Activated T-helper 17 cell treated with anti-CD3 and anti-CD28 coated beads, Interleukin-2, amount 50 U/mL, for 72 hours (primary cell): ENCODE measurements at places on chromosomes 11 and 22. TPM values are rescaled to one million over a fixed set of nuclear protein-coding genes. Genes with fewer than 3 reads are reported as not detected.
A peak's percentile ranks its signal among the peaks of the same experiment; 100 is the strongest.

DNA sequence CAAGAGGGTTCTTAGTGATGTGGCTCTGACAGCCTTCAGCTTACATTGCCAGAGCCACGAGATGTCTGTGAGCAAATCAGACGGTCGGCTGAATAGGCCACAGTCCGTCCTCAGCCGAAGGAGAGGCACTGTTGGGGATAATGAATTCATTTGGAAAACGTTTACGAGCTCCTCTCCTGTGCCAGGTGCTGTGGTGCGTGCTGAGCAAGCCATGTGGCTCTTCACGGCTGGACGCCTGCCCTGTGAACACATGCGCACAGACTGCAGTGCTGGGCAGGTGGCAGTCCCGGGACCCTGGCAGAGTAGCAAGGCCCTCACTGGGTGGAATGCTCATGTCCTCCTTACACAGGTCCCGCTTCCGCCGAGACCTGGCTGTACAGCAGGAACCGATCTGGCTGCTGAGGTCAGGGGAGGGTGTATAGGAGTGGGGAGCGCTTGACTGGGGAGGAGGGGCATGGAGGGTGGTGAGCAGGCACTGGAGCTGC, 6.8 kb downstream of the TBC1D22A start:
- no peak for ATAC-seq

- ATAC-seq: no peak
Observed at GRCh38 chr22:37195921-37196320, 7.9 kb upstream of the C1QTNF6 start.

- no peak for ATAC-seq
Observed at GRCh38 chr11:66264914-66265313, 3.5 kb upstream of the RAB1B start.

GRCh38 chr11:102924851-102925380, 30.6 kb downstream of the MMP13 start:
- no peak for ATAC-seq

GRCh38 chr11:134999590-134999989, 587.5 kb upstream of the B3GAT1 start:
- ATAC-seq: no peak

DNA sequence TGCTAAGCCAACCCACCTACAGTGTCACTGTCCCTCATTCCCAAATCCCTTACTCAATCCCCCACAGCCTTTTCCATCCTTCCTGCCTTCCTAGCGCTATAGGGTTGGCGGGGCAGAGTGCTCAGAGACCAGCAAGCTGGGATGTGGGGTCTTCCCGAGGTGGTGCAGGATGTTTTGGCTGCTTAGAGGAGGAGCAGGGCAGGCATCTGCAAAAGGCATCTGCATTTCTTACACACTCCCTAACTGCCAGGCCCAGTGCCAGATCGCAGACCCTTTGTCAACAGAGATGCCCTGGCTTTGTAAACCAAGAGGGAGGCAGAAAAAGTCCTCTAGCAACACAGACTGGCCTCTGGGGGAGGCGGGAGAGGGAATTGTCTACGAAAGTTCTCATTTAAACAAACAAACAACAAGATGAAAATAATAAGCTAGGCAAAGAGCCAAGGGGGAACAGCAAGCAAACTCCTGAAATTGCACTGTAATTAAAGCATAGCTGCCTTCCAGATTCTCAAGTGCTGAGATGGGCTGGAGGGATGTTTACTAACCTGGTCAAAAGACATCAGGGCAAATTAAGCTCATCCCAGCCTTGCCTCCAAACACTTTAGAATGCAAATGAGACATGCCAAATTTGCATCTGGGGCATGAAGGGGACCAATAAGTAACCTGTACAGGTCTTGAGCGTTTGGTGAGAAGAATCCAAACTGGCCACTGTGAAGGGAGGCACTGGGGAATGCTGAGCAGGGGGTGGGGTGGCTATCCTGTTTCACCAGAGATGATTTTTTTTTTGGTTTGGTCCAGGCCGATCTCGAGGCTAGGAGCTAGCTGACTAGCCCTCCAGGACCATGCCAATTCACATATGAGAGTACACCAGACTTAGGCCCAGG, 38.1 kb upstream of the ADA2 start:
- ATAC-seq: peak; percentile 3

GRCh38 chr22:28146401-28147314, 227.6 kb upstream of the PITPNB start:
- ATAC-seq: no peak

- ATAC-seq: no peak
Observed at GRCh38 chr22:32874976-32875375, 73.5 kb downstream of the TIMP3 start.

DNA sequence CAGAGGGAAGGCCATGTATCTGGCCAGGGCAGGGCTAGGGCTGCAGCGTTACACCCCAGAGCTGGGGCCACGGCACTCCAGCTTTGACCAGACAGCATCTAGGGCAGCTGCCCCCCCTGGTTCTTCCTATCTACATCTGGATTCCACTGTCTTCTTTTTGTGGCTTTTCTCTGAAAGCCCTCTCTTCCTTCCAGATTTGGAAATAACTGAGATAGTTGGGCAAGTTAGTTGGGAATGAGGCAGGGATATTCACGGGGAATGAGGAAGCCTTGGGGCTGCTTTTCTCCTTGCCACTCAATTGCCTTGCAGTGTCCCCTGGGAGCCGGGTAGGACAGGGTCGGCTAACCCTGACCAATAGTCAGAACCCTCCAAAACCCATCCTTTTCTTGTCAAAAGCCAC, 26.8 kb downstream of the CLMP start:
- no peak for ATAC-seq

GRCh38 chr11:38594895-38595294, 1996.9 kb upstream of the RAG2 start:
- no peak for ATAC-seq

DNA sequence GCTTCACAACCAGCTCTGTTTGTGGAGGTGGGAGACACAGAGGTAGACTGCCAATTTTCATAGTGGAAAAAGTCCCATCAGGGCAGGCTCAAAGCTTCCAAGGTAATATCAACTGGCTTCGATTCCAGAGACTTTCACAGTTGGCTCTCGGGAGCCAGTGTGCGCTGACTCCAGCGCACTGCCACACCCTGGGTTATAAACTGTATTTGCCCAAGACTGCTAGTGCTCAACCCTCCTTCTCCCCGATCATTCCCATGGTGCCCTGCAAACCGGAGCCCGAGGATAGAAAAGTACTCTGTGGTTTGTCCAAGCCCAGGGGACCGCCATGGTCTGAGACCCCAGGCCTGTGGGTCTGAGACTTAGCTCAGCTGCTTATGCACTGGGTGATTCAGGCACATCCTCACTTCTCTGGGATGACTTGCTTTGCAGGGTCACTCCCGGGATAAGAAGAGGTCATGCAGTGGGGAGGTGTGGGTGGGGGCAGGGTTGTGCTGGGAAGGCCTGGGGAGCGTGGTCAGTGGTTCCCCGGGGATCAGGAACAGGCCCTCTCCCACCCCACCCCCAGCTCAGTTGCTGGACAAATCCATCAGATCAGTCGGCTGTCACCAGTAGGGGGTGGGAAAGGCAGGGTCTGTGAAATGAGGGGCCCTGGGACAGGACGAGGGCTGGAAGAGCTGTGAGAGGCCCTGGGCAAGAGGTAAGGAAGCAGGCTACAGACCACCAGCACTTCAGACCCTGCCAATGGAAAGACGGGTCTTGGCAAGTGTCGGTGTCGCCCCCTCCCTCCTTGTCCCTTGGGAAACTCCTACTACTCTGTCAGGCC, 26.7 kb upstream of the PICK1 start:
- ATAC-seq: no peak

GRCh38 chr11:122833846-122834464, 4.3 kb upstream of the CRTAM start:
- ATAC-seq: no peak

DNA sequence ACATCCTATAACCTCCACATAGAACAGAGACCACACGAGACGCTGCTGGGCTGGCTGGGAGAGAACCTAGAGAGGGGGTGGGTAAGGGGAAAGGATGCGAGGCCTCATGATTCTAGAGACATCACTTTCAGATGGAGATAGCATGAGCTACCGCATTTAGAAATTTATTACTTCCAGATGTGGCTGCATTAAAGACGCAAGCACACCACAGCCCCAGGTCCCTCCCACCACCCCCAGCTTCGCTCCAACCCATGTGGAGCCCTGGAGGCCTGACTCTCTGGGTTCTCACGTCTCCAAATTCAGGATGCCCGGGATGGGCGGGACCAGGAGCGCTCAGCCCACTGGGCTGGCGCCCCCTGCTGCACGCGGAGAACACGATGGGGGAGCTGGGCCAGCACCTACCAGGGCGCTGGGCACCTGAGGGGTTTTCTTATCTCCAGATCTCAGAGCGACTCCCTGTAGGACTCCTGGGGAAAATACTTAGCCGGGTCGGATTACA, 13.6 kb downstream of the MRPL21 start:
- ATAC-seq: no peak

- no peak for ATAC-seq
Observed at GRCh38 chr11:26297189-26297975, 34.5 kb upstream of the ANO3 start.

- peak; percentile 62 for ATAC-seq
Observed at GRCh38 chr22:39745789-39746188, 147.8 kb downstream of the ENTHD1 start.

DNA sequence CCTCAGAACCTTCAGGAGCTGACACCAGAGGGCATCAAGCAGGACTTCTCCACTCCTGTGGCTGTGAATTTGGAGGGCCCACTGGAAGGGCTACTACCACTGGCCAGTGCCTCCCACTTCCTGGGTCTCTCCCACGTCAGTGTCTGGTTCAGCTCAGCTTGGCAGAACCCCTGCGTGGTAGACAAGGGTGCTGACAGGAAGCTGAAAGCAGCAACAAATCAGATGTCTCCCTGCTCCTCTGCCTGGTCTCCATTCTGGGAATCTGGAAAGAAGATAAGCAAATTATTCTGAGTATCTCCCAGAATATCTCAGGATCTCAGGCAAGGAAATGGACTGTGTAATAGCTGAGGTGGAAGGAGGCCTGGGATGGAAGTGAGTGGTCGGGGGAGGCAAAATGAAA, 61.5 kb downstream of the TMPRSS5 start:
- ATAC-seq: no peak

DNA sequence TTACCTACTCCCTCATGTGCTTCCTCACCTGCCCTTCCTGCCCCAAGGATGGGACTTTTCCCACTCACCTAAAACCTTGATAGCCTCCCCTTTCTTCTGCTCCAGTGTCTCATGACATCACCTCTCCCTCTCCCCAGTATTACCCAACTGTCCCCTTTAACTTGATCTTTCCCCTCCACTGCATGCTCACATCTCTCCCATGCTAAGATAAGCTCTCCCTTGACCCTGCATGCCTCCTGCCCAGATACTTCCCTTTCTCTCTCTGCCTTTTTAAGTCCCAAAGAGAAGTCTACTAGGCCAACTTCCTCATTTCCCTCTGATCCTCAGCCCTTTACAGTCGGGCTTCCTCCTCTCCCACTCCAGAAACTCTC, 14.8 kb downstream of the CD3E start:
- ATAC-seq: no peak

- peak; percentile 25 for ATAC-seq
Observed at GRCh38 chr22:21861851-21862250, 5.6 kb downstream of the MAPK1 start.

DNA sequence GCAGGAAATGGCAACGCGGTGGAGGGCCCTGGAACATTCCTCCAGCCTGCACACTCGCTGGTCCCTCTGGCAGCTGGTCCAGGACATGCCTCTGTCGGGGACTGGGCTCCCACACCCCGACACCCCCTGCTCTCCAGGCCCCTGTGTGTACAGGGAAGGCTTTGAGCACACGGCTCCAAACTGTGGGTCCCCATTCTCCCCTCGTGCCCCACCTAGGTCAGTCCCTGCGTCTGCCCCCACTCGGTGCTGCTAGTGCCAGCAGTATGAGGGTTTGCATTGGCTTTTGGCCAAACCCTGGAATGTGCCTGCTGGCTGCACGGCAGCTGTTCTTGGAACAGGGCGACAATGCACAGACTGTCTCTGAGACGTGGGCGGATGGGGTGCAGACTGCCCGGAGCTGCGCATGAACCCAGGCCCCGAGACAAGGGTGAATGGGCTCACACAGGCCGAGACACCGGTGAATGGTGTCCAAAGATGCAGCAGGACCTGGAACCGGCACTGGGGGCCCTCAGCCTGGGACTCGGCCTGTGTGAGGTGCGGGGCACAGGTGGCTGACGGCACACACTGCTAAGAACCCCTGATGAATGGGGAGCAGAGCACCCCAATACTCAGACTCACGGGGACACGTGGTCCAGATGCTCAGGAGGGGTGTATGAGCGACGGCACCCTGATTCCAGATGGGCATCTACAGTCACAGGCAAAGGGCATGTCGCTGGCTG, 7.5 kb upstream of the SYT8 start:
- no peak for ATAC-seq

DNA sequence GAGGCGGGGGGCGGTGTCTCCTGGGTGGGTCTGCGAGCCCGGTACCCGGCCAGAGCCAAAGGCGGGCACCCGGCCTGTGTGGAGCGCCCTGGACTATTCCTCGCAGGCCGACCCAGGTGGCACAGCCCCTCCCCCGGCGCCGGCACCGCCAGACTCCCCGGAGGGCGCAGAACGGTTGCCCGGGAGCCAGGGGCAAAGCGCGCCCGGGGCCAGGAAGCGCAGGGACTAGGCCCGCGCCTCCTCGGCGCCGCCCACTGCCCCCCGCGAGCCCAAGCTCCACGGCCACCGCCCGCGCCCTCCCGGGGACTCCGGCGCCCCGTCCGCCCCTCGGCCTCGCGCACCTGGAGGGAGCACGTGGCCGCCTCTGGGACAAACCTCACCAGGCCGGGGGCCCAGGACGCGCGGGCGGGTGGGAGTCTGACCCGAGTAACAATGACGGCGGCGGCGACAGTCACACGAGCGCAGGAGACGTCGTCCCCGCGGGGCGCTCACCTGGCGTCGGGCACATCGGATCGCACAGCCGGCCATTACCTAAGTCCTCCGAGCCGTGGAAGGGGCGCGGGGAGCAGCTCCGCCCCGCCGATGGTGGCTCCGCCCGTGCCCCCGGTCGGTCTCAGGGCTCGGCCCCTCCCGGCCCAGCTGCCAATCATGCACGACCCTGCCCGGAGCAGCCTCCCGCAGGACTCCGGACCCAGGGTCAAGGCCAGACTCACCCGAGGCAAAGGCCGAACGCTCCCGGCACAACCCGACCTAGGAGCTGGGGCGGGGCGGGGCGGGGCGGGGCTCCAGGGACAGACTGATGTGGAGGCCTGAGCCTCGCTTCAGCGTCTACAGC, 7.4 kb downstream of the PLXNB2 start:
- ATAC-seq: no peak

DNA sequence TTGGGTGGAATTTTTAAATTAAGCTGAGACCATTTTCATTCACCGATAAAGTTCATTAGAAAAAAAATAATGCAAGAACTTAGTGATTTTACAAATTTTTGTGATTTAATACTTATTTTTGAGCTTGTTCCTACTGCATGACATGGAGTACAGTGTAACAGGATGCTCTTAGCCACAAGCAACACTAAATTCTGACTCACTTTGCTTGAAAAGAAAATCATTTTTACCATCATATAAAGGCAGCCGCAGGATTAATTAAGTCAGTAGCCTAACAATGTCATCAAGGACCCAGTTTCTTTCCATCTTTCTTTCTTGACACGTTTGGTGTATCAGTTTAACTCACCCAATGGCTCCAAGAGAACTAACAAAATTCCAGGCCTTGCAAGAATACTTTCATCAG, 540.3 kb upstream of the LUZP2 start:
- ATAC-seq: no peak

GRCh38 chr11:111361874-111362273, 17.2 kb downstream of the POU2AF1 start:
- peak; percentile 52 for ATAC-seq

The CLTCL1 gene
- total RNA-seq: 2.0 TPM

The RAG2 gene
- not detected for total RNA-seq

The DEFB131B gene
- not detected for total RNA-seq

The PARVA gene
- 0.19 TPM for total RNA-seq

The OR51B2 gene
- 0.29 TPM for total RNA-seq

The ALG8 gene
- 38.3 TPM for total RNA-seq

The DLG2 gene
- 1.9 TPM for total RNA-seq

The VWCE gene
- total RNA-seq: 8.6 TPM

The INCENP gene
- total RNA-seq: 142 TPM

The APOBEC3A gene
- not detected for total RNA-seq

The MRGPRF gene
- total RNA-seq: not detected
